ENCODE measurements at places on chromosomes 6 and 20.

DNA sequence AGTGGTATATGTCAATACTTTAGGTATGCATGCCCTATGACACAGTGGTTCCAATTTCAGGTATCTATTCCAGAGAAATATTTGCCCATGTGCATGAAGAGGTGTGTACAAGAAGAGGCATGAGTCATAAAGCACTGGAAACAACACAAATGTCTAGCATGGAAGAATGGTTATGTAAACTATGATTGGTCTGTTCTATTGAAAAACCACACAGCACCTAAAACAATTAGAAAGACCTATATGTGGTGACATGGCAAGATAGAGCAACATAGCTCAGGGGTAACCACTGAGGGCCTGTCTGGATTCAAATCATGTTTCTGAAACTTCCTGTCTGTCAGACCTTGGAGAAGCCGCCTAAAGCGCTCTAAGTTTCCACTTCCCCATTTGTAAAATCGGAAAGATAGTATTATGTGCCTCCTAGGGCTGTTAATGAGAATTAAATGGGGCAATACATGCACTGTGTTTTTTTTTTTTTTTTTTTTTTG, 76.0 kb upstream of the SHLD1 start:
- DNase-seq = peak; percentile 32

DNA sequence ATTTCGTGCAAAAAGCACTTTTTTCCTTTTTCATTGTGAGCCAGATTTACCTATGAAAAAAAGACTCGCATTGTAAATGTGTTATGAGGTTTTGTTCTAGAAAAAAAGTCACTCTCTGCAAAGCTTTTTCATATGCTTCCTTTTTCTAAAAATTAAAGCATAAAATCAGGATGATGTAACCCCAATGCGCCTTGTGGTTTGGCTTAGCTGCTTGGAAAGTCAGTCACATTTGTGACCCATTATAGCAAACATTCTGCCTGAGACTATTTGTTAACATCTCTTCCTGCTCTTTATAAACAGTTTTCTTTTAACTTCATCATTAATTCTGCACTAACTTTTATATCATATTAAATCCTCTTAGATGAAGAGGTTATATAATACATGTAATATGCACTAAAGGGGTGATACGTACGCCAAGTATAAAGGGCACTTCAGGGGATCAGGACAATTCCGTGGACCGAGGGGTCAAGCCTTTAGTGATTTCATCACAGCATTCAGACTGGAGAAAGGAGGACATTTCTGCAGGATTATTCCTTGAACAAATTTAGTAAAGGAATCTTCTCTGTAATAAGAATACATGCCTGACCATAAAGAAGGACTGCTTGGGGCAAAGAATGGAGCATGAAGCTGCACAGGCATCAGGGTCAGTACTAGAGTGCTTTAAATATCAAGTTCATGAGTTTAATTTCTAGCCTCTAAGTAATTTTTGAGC, 48.1 kb upstream of the SMLR1 start:
- no peak for DNase-seq

- DNase-seq = no peak
Measured at GRCh38 chr20:35277127-35277526, 795 bp downstream of the MMP24OS start.

DNA sequence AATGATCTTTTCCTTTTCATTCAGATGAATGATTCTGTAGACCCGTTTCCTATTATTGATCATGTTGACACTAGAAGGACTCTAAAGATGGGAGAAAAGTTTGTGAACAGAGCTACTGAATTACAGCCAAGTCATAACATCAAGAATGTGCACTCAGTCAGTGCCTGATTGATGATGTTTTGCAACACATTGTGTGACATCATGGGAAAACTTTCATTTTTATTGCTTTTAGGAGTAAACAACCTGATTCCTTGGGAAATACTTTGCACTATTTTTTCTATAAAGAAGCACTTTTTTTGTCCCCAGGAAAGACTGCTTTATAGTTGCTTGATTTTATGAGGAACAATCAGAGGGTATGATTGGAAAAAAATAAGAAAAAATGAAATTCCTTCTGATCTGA, 383.8 kb upstream of the JAG1 start:
- no peak for DNase-seq

- no peak for DNase-seq
Measured at GRCh38 chr6:25180630-25181349, 98.4 kb upstream of the CARMIL1 start.

DNA sequence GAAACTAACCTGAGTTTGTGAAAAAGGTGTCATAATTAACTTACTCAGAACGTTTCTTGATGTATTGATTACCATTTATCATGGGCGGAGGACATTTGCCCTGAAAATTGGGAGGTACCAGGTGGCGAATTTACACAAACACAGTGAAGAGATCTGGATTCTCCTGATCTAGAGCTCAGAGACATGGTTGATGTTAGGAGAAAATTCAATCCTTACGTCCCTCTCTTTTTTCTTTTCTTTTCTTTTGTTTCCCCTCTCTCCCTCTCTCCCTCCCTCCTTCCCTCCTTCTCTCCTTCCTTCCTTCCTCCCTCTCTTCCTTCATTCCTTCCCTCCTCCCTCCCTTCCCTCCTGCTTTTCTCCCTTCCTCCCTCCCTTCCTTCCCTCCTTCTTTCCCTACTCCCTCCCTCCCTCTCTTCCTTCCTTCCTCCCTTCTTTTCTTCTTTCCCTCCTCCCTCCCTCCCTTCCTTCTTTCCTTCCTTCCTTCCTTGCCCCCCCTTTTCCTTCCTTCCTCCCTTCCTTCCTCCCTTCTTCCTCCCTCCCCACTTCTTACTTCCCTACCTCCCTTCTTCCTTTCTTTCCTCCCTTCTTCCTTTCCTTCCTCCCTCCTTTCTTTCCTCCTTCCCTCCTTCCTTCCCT, 234.1 kb downstream of the OTOR start:
- no peak for DNase-seq

GRCh38 chr6:71248306-71248765, 40.3 kb upstream of the OGFRL1 start:
- DNase-seq = no peak

DNA sequence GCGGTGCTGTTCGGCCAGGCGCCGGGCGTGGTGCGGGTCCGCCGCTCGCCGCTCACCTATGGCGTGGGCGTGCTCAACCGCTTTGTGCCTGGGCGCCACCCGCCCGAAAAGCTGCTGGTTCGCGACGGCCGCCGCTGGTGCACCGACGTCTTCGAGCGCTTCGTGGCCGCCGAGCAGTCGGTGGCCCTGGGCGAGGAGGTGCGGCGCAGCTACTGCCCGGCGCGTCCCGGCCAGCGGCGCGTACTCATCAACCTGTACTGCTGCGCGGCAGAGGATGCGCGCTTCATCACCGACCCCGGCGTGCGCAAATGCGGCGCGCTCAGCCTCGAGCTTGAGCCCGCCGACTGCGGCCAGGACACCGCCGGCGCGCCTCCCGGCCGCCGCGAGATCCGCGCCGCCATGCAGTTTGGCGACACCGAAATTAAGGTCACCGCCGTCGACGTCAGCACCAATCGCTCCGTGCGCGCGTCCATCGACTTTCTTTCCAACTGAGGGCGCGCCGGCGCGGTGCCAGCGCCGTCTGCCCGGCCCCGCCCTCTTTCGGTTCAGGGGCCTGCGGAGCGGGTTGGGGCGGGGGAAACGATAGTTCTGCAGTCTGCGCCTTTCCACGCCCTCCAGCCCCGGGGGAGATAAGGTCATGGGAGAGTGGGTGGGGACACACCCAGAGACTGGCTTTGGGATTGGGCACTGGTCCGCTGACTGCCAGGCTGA, 15.7 kb downstream of the ADISSP start:
- DNase-seq = no peak

DNA sequence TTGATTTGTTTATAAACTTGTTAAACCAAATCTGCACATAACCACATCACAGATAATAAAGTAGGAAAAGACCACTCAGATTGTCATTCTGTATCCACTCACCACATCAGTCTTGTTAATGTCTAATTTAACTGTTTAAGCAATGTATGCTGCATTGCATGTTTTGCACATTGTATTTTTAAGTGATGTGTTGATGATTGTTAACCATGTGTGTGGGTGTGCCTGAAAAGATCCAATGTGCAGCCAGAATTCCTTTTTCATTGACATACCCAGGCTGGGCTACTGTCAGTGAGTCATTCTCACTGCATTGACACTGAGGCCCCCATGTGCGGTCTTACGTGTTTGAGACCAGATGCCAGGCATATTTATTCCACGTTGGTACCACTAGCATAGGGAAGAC, 167.3 kb downstream of the TRMT11 start:
- no peak for DNase-seq

DNA sequence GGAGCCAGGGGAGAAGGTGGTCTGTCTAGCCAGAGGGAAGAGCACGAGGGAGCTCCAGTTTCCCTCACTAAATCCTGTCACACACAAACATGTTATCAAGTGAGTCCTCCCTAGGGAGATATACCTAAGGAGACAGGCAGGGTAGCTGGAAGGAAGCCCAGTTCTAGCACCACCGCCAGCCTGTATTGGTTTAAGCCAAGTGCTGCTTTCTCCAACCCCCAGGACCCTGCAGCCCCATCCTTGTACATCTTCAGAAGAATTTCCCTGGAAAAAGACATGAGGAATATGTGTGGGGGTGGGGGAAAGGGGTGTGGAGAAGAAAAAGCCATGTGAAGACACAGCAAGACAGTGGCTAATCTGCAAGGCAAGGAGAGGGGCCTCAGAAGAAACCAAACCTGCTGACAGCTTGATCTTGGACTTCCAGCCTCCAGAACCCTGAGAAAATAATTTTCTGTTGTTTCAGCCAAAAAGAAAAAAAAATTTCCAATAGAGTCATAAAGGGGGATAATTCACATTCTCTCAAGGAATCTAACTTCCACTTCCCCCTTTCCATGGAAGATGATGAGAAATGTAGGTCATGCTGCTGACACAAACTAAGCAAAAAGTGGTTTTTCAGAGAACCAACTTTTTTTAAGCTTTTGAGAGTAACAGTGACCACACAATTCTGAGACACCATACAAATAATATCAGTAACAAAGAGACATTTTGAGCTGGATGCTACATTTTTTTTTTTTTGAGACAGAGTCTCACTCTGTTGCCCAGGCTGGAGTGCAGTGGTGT, 103.2 kb upstream of the PRDM1 start:
- DNase-seq = no peak

GRCh38 chr6:108348655-108349349, 53.9 kb downstream of the AFG1L start:
- peak; percentile 33 for DNase-seq

DNA sequence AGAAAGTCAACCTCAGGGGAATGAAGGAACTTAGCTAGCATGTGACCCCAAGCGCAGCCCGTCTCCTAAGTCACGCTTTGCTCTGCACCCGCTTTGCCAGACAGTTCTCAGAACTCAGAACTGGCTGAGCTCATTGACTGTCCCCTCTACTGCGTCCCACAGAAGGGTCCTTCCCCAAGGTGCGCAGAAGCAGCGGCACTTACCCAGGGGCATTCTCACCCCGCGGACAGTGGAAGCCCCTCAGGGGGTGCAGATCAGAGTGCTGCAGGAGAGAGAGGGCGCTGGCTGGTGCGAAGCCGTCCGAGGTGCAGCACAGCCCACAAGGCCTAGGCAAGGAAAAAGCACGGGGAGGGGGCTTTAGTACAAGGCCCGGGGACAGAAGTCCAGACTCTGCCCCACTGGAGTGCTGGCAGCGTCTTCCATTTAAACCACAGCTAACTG, 807 bp downstream of the SNHG17 start:
- no peak for DNase-seq

DNA sequence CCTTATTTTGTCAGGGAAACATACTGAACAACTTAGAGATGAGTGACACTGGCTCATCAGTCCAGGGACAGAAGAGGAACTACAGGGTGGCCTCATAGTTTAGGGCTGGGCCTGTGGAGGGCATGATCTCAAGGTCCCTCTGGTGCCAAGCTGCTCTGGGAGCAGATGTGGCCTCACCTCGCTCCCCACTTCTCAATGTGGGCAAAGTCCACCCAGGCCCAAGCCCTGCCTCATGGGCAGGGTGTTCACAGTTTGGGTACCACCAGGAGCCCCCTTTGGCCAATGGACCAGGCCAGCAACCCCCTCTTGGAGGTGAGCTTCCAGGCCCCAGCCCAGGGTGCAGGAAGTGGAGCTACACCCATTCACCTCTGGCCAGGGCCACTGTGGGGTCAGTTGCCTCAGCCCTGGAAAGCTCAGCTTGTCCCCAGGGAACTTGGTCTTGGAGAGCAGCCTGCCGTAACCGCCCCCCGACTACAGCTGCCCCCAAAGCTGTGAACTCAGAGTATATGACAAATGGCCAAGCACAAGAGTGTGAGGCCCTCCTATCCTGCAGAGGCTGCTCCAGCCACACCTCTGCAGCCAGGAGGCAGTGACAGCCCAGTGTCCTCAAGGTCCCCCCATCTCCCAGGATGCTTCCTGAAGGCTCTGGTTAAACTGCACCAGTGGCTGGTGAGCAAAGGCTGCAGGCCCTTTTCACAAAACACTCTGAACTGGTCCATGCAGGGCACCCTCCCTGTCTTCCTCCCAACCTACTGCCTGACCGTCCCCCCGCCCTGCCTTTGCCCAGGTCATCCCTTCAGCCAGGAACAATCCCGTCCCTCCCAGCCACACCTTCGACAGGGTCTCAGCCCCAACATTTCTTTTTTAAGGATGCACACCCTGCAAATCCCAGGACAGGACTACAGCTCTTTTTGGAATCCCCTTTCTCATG, 3.6 kb downstream of the ADISSP start:
- DNase-seq = no peak

DNA sequence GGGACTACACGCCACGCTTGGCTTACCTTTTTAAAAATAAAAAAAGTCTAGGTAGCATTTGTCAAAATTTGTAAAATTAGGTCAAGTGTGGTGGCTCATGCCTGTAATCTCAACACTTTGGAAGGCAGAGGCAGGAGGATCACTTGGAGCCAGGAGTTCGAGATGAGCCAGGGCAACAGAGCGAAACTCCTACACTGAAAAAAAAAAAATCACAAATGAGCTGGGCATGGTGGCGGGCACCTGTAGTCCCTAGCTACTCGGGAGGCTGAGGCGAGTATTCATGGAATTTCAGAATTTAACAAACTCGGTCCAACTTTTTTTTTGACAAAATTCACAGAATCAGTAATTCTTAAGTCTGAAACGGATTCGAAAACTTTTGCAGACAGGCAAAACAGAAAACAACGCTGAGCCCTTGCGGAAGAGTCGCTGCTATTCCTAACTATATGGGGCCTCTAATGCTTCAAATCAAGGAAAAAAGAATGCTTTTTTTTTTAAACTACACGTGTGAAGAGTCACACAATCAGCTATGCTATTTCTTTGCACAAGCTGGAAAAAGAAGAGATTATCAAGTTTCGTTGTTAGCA, 62.9 kb downstream of the GTF2H5 start:
- DNase-seq = no peak

DNA sequence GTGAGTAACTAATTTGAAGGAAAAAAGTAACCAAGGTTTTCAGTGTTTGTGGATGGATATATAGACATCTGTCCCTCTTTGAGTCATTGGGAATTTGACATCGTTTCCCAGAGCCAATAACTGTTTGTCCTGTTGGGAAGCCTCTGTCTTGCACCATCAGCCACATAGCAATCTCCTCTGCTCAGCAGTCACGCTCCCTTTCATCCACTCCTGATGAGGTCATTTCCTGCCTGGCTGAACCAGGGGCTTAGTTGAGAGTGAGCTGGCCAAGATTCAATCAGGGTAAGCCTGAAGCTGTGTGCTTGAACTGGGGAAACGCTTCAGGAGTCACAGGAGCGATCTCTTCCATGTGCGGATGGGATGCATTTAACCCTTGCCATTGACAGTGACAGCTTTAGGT, 121.5 kb upstream of the FOXQ1 start:
- no peak for DNase-seq
